Inflammatory macrophage treated with lipopolysaccharide for 4 hours (primary cell): ENCODE measurements at places on chromosomes 7 and 10.

DNA sequence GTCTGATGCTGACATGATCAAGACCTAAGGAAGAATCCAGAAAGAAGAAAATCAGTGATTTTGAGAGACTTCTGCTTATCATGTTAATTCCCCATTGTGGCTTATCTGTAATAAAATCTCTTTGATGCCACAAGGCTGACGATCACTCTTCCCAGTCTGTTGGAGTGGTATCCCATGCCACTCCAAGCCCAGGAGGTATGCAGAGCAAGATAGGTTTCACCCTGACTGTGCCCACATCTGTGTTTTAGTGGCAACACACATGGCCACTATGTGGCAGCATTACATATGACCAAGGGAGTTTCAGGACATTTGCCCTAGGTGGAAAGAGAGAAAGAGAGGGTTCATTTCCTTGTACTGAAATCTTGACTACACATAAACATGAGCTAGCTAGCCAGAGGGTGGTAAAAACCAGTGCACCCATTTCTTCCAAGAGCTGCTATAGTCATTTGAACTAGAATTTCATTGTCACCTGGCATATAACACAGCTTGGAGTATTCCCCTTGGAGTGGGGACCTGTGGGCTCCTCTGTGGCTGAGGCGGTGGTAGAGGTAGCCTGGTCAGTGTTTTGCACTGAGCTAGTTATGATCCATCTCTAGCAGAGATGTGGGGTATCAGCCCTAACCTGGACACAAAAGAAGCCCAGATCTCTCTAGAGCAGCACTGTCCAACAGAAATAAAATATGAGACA, 20.8 kb downstream of the LAMB4 start:
- peak; percentile 32 for DNase-seq

DNA sequence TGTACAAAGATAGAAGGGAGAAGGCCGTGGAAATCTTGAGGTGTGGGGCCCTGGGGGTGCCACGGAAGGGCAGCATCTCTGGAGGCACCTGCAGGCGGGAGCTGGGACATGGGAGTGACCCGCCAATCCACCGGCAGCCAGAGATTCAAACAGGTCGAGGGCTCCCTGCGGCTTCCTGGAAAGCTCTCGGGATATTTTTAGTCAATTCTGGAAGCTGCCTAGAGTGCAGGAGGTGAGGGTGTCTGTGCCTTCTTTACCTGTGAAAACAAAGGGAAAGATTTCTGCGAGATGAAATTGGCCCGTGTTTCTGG, 16.6 kb downstream of the MNX1 start:
- DNase-seq = no peak

DNA sequence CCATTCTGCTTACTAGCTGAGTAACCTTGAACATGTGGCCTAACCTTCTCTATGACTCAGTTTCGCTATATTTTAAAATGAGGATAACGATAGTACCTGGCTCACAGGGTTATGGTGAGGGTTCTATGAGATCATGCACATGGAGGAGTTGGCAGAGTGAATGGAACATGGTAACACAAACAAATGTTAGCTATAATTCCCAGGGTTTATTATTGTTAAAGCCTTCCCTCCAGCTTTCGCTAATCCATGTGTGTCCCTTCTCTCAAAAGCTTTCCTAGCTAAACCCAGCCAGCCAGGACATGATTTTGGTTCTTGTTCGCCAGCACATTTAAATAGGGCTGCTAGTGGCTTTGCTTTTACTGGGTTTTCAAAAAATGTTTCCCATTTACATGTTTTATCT, 361.0 kb upstream of the NFE2L3 start:
- DNase-seq = no peak

DNA sequence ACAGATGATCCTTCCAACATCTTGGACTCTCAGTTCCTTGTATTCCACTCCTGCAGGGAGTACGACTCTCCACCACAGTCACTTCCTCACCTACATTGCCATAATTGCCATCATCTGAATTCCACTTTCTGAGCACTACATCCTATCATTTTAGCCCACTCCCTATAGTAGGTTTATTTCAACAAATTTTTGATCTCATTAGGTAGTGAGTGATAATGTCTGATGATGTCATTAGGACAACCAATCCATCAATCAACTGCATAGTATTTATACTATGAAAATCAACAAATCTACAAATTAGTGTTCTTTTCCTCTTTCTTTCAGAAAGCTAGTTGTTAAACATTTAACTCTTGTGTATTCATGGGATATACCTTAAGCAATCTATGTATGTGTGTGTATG, 13.7 kb upstream of the TRA2A start:
- no peak for DNase-seq

- no peak for DNase-seq
Measured at GRCh38 chr10:93337309-93337721, 144.8 kb downstream of the MYOF start.

GRCh38 chr10:29957907-29958331, 101.5 kb downstream of the JCAD start:
- DNase-seq = no peak

- DNase-seq = no peak
Measured at GRCh38 chr7:52555805-52556204, 479.6 kb upstream of the POM121L12 start.

DNA sequence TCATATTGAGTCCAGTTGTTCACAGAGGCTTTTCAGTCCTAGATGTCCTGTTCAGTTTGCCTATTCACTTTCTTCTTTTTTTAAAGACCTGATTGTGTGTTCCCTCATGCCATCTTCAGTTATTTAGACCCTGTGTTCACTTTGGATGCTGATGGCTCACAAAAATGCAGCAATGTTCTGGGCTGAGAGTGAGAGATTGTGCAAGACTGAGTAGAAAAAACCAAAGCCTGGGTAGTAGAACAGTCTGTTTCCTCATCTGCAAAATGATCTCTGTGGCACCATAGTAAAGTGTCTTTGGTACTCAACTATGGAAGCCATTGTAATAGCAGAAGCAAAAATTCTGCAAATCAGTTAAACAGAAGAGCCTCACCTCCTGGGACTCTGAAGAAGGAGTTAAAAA, 43.2 kb downstream of the AKR1B1 start:
- DNase-seq = no peak

- DNase-seq = peak; percentile 56
Measured at GRCh38 chr7:12729112-12729511, 41.7 kb downstream of the ARL4A start.

DNA sequence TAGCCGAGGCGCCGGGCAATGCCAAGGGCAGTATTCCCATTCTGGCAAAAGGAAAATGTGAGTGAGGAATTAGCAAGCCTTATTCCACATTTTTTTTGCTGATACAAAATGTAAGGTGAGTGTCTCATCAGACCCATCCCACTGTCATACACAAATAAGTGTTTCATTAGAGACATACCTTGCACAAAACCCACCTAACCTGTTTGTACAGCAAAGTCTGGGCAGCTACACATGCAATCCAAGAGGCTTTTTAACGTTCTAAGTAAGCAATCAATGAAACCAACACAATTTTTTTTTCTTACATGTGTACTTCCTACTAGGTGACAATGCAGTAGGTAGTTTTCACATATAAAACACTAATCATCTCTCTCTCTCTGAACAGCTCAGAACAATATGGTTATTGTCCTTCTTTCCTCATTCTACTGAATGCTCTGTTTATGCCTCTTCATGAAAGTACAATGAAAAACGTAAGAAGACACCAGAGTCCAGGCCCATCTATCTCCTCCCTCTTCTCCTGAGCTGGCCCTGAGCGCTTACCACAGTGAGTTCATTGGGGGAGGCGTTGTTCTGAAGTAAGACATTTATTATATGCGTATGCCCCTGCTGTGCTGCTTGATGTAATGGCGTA, 217.2 kb downstream of the ANK3 start:
- no peak for DNase-seq

- no peak for DNase-seq
Measured at GRCh38 chr10:125021686-125022344, 79.9 kb downstream of the ZRANB1 start.

- DNase-seq = no peak
Measured at GRCh38 chr10:82037076-82037475, 162.1 kb downstream of the NRG3 start.

DNA sequence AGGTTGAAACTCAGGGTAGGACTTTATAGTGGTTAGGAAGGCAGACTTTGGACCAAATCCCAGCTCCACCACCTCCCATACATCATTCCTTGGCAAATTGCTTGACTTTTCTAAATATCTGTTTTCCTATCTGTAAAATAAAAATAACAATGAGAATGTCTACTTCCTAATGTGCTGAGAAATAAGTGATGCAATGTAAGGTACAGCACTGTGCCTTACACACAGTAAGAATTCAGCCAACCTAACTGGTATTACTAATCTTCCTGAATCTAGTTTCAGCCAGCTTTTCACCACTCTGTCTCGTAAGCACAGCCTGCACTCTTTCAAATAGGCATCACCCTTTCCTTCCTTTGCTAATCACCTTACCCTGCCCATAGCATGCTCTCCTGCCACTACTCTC, 9.7 kb downstream of the PRLHR start:
- no peak for DNase-seq

GRCh38 chr10:70601746-70602145, 795 bp downstream of the PRF1 start:
- no peak for DNase-seq

DNA sequence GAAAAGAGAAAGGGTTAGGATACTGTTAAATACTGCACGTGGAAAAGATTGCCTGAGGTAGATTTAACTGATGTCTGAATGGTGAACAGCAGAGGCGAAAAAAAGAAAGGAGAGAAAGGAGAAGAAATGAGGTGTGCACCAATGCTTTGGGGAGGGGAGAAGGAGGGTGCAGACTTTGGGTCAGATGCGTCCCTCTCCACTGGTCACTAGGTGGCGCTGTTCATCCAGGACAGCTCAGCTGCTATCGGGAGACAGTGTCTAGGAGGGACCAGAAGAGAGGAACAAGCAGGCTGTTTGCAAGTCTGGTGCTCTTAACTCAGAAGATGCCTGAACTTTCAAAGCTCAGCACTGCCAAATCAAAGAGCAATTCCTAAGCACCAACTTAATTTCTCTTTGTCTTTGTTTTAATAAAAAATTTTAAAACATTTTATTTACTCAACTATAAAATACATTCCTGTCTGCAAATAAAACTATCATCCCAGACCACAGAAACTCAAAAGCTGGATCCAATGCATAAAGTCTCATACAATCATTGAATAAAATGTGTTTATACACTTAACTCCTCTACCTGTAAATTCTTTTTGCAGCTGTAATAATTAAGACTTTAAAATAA, 83.9 kb upstream of the PDLIM1 start:
- peak; percentile 83 for DNase-seq

DNA sequence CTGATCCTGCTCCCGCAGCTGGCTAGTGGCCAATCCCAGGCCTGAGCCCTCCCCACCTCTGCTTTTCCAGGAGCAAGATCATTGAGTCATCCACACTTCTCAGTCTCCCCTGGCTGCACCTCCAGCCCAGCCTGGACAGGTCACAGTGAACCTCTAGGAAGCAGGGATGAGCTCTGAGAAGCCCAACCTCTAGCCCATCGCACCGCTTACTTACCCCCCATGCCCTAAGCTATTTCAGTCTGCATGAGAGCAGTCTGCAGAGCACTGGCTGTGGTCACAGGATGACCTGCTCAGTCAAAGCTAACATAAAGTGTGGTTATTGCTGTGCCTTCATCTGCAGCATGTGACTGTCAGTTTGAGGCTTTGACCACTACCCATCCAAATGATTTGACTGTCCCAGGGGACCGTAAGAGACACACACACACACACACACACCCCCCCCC, 129.2 kb downstream of the SORBS1 start:
- no peak for DNase-seq

DNA sequence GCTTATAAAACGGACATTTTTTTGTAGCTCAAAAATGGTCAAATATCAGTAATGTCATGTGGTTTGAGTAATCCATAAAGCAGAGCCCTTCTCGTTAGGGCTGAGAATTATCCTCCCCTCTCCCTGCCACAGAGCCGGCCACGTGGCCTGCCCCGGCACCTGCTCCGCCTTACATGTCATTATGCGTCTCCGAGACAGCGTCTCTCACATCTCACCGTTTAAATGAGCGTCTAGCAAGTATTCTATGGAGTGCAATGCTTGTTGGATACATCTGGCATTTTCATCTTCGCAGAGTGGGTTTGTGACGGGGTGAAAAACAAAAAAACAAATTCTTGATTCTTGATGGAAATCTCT, 86.1 kb downstream of the CUX1 start:
- DNase-seq = no peak

- peak; percentile 26 for DNase-seq
Measured at GRCh38 chr7:92246360-92247101, 757 bp downstream of the ANKIB1 start.

- DNase-seq = no peak
Measured at GRCh38 chr10:131860806-131861440, 39.9 kb upstream of the PPP2R2D start.

DNA sequence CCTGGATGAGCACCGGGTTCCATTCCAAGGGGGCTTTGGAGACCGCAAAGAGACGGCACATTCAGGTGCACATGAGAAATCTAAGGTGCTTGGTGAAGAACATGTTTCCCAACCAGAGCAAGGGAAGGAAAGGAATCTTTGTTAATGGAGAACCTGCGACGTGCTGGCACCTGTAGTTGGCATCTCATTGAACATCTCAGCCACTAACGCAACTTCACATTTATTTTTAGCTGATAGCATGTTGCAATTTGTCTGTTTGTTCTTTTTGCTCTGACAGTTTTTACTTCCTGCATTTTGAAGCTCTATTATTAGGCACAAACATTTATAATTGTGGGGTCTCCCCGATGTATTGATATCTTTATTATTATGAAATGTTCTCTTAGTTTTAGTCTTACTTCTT, 316.7 kb downstream of the TCERG1L start:
- no peak for DNase-seq

- no peak for DNase-seq
Measured at GRCh38 chr10:80701706-80702105, 164.0 kb downstream of the SH2D4B start.

DNA sequence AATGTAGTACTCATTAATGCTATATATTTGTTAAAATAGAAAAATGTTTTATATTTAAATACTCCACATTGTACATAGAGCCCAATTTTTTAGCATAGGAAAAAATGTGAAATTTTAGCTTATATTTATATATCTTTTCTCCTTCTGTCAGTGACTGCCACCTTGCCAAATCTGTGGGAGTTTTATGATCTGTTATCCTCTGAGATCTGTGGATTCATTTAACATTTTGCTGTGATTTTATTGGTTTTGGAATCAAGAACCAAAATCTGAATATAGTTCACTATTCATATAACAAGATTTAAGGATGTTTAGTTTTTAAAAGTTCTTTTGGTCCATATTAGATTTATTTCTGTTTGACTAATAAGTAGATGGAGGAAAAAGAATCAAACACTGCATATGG, 127.9 kb downstream of the PPP1R9A start:
- DNase-seq = no peak

DNA sequence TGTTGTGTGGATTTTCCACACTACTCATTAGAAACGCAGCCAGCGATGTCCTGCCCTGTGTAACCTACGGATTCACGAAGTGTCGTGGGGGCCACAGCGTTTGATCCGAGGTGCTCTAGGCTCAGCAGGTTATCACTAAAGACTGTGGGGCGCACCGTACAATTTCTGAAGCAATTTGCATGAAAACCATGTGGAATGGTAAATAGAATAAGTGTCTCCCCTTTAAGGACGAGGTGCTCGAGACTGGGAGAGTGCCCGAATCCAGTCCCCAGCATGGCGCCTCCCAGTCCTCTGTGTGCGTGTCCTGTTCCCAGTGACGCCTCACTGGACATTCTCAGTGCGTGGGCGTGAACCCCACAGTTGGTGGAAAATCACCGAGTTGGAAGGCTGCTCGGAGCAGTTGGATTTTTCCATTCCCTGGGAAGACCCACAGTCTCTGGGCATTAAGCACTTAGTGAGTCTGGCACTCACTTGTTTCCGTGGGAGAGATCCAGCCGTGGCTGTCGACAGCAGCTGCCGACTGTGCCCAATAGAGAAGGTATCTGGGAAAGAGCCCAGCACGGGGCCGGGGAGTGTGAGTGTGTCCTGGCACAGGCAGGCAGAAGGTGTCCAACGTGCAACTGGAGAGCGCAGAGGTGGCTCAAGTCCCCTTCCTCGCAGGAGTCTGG, 37.0 kb downstream of the PFKP start:
- no peak for DNase-seq
